ENCODE measurements at places on chromosomes 1 and 21. TPM values are rescaled to one million over a fixed set of nuclear protein-coding genes. Genes with fewer than 3 reads are reported as not detected.

DNA sequence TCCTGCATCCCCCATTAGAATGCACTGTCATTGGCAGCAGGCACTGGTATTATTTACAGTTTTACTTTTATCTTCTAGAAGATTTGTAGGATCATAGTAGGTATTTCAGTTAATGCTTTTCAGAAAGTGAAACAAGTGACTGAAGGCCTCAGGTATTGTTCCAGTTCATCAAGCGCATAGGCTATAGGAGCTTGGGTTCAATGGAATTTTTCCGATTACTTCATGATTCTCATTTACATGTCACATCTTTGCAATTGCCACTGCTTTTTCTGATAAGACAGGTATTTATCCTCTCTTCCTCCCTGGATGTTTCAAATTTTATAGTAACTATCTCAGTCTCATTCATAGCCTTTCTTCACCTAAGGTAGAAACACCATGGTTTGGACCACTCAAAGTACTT, 161.3 kb downstream of the NTPCR start:
- no peak overlapping the region for H3K4me3 ChIP-seq
- H3K36me3 ChIP-seq = no peaks in the 10 kb centered on the region
- H3K27ac ChIP-seq = no peak overlapping the region
- DNase-seq = no peak
- peaks cover 11% of the 10 kb centered on the region for H3K4me1 ChIP-seq

DNA sequence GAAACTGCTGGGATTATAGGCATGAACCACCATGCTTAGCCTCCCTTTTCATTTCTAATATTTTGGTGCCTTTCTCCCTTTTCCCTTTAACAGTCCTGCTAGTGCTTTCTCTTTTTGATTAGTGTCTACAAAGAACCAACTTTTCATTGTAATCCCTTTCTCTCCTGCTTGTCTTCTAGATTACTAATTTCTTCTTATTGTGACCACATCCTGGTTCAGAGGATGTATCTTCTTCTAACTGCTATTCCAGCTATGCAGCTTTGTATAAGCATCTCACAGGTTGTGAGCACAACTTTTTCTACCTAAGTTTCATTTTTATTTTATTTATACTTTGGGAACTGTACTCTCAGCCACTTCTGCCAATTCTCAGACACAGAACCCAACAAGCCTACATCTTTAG, 14.7 kb downstream of the ZNF648 start:
- DNase-seq = no peak
- no peak overlapping the region for H3K27ac ChIP-seq
- H3K4me1 ChIP-seq = no peaks in the 10 kb centered on the region

DNA sequence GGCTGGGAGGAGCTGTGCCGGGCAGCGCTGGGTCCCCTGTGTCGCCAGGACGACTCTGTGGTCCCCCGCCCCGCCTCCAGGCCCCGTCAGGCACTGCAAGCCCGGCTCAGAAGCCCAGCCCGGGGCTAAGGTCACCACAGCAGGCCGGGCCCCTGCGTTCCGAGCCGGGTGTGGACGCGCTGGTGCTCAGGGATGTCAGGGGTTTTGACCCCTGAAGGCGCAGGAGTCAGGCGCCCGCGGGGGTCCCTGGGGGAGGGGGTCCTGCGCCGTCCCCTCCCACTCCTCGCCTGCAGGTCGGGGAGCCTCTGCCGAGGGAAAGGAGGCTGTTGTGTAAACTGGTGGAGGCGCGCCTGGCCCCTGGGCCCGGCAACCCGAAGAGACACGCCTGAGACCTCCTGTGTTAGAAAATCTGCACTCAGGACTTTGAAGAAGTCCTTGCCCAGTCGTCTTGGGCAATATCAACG, 23.7 kb upstream of the TMEM54 start:
- H3K27ac ChIP-seq = no peak overlapping the region
- H3K27me3 ChIP-seq = no peaks in the 10 kb centered on the region
- H3K36me3 ChIP-seq = no peaks in the 10 kb centered on the region
- H3K4me3 ChIP-seq = peak overlapping the region; percentile 16

- peak overlapping the region; percentile 12 for H3K4me3 ChIP-seq
- no peaks in the 10 kb centered on the region for H3K36me3 ChIP-seq
- H3K4me1 ChIP-seq = no peaks in the 10 kb centered on the region
- H3K27me3 ChIP-seq = peaks cover 3% of the 10 kb centered on the region
These were observed 210.3 kb downstream of the SLC35F3 start for GRCh38 chr1:234114648-234115307.

GRCh38 chr1:216576234-216576937, 146.8 kb downstream of the ESRRG start:
- no peaks in the 10 kb centered on the region for H3K36me3 ChIP-seq
- no peak for DNase-seq
- H3K27me3 ChIP-seq = no peaks in the 10 kb centered on the region
- H3K4me3 ChIP-seq = no peak overlapping the region
- no peaks in the 10 kb centered on the region for H3K4me1 ChIP-seq

DNA sequence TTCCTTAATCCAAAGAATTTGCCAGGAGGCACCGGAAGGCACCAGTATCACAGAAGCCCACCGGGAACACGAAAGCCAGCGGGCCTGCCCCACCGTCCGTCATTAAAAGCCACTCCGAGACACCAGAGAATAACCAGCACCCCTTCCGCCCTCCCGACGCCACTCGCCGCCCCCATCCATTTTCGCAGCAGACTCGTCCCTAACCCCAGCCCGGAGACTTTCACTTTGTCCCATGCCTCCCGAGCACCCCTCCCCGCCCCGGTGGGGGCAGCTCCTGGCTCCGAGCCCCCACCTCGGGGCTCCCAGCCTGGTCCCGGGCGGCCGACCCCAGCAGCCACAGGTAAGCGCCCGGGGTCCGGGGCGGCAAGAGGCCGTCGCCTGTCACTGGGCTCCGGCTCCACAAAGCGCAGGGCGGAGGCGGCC, 105.4 kb downstream of the SLC45A1 start:
- H3K27ac ChIP-seq = peak overlapping the region; percentile 91
- H3K36me3 ChIP-seq = no peaks in the 10 kb centered on the region
- DNase-seq = no peak
- H3K4me3 ChIP-seq = peak overlapping the region; percentile 79

The GJB3 gene
- 0.22 TPM for total RNA-seq

The LRRC53 gene
- not detected for total RNA-seq

- DNase-seq = no peak
- H3K4me1 ChIP-seq = no peaks in the 10 kb centered on the region
- H3K36me3 ChIP-seq = no peaks in the 10 kb centered on the region
- H3K27ac ChIP-seq = peak overlapping the region; percentile 82
These were observed 4.5 kb downstream of the C1orf232 start for GRCh38 chr1:26164036-26164860.

- no peak for DNase-seq
- H3K4me3 ChIP-seq = no peak overlapping the region
- H3K27me3 ChIP-seq = no peaks in the 10 kb centered on the region
- H3K27ac ChIP-seq = peak overlapping the region; percentile 67
These were observed 29.9 kb downstream of the MRAP start for GRCh38 chr21:32328595-32328994.

The LGR6 gene
- total RNA-seq = not detected

- DNase-seq = no peak
- H3K27ac ChIP-seq = no peak overlapping the region
- H3K36me3 ChIP-seq = no peaks in the 10 kb centered on the region
- no peaks in the 10 kb centered on the region for H3K4me1 ChIP-seq
- H3K27me3 ChIP-seq = peaks cover 50% of the 10 kb centered on the region
These were observed 30.4 kb upstream of the DISP3 start for GRCh38 chr1:11448373-11449099.

The CELA3B gene
- total RNA-seq = 2.3 TPM

GRCh38 chr1:162068301-162068700, 1.2 kb upstream of the NOS1AP start:
- no peaks in the 10 kb centered on the region for H3K4me1 ChIP-seq
- no peak for DNase-seq
- H3K27me3 ChIP-seq = no peaks in the 10 kb centered on the region
- no peak overlapping the region for H3K4me3 ChIP-seq
- no peaks in the 10 kb centered on the region for H3K36me3 ChIP-seq

The ZCCHC17 gene
- total RNA-seq = 28.7 TPM

GRCh38 chr1:94258873-94259331, 21.5 kb upstream of the ARHGAP29 start:
- peak overlapping the region; percentile 79 for H3K27ac ChIP-seq
- peak; percentile 84 for DNase-seq
- no peaks in the 10 kb centered on the region for H3K27me3 ChIP-seq
- no peaks in the 10 kb centered on the region for H3K4me1 ChIP-seq
- H3K36me3 ChIP-seq = no peaks in the 10 kb centered on the region
- H3K4me3 ChIP-seq = no peak overlapping the region
